ENCODE measurements at places on chromosomes 5 and 9. TPM values are rescaled to one million over a fixed set of nuclear protein-coding genes. Genes with fewer than 3 reads are reported as not detected.

ALDH1A1 gene
- total RNA-seq: 57.0 TPM

PKD2L2 gene
- not detected for total RNA-seq

SLC25A48 gene
- total RNA-seq: not detected

SOX30 gene
- not detected for total RNA-seq

ROR2 gene
- not detected for total RNA-seq

GPX8 gene
- 101 TPM for total RNA-seq

WDR70 gene
- 38.1 TPM for total RNA-seq

RGS14 gene
- total RNA-seq: 10.3 TPM

PRR7 gene
- 8.9 TPM for total RNA-seq

PCDHGB4 gene
- total RNA-seq: 5.6 TPM

FRMD3 gene
- total RNA-seq: 24.6 TPM

SPATA6L gene
- 1.8 TPM for total RNA-seq

ANGPTL2 gene
- 22.1 TPM for total RNA-seq

OR2K2 gene
- total RNA-seq: not detected

CCDC183 gene
- 0.13 TPM for total RNA-seq

GOLM1 gene
- total RNA-seq: 87.0 TPM

PCDHA11 gene
- total RNA-seq: under 0.01 TPM

HTR4 gene
- total RNA-seq: 0.07 TPM

GLIPR2 gene
- 12.0 TPM for total RNA-seq

CENPK gene
- 88.7 TPM for total RNA-seq

S100Z gene
- not detected for total RNA-seq

FAM200C gene
- 2.9 TPM for total RNA-seq

SHOC1 gene
- not detected for total RNA-seq

FOXD4L6 gene
- total RNA-seq: not detected

SPAAR gene
- total RNA-seq: 17.7 TPM

HAPLN1 gene
- total RNA-seq: 0.13 TPM

PLCXD3 gene
- total RNA-seq: under 0.01 TPM

PCDHB9 gene
- total RNA-seq: 0.13 TPM

IFNA14 gene
- not detected for total RNA-seq

All from thoracic aorta endothelial cell (primary cell).